ENCODE measurements at places on chromosomes 4 and X.

- no peak for DNase-seq
Observed at GRCh38 chrX:150508451-150509367, 59.7 kb upstream of the MTM1 start.

- no peak for DNase-seq
Observed at GRCh38 chrX:16852617-16853179, 17.5 kb downstream of the RBBP7 start.

- DNase-seq, result no peak
Observed at GRCh38 chrX:110162867-110163266, 155.0 kb downstream of the AMMECR1 start.

DNA sequence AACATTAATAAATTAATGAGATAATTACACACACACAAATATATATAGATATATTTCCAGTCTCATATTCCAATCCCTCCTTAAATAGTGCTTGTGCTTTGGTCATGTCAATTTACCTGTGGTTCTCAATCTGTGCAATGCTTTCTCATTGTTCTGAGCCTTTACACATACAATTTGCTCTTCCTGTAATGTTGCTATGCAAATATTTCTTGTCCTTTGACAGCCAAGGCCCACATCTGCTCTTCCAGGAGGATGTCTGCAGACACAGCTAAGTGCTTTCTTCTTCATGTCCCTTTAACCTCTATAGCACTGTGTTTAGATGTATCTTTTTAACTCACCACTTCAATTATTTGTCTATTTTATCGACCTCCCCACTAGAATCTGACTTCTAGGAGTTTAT lies 67.3 kb upstream of the RAPGEF2 start:
- no peak for DNase-seq

- DNase-seq, result no peak
Observed at GRCh38 chr4:43133566-43133965, 241.1 kb downstream of the GRXCR1 start.

DNA sequence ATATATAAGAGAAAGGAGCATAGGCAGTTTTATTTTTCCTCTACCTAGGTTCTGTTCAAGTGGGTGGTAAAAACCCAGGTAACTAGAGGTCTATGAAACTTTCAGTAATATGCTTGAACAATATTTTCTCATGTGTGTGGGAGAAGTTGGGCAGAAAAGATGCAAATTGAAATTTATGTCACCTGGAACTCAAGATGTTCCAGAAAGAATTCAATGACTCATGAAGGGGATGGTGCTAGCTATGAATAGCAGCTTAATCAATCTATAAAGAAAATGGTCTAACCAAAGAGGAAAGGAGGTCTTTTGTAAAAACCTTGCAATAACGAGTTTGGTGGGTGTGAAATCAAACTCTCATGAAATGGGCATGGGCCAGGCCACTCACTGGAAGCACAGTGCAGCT lies 263.8 kb downstream of the INPP4B start:
- no peak for DNase-seq

- DNase-seq, result no peak
Observed at GRCh38 chr4:38241541-38241940, 281.3 kb downstream of the PTTG2 start.

- DNase-seq, result no peak
Observed at GRCh38 chr4:37948542-37948941, 11.7 kb upstream of the PTTG2 start.

DNA sequence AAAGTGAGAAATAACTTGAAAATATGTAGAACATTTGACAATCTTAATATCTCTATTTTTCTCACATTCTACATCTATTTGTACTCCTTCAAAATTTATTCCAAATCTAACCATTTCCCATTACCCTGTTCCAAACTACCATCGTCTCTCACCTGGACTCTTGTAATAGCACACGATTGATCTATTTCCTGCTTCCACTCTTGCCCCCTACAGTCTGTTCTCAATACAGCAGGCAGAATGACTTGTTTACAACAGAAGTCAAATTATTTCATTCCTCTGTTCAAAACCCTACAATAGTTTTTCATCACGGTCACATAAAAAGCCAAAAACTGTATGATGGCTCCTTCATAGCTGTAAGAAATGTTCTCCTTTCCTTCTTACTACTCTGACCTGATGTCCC lies 21.1 kb upstream of the LUZP4 start:
- DNase-seq, result no peak

DNA sequence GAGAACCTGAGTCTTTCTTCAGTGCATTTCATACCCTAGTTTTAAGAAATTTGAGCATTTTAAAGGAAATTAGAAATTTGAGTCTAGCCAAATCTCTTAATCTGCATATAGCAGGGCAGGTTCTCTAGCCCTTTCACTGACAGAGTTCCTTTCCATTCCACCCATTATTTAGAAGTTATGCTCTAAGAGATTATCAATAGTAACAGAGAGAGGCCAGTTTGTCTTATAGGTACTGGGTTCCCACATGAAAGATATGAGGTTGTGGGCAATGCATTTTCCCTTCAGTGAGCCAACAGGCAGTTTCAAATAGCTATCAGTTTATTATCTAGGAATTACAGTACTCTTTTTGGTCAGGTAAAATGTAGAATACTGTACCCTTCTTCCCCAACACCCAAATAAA lies 7.3 kb upstream of the GALNT7 start:
- DNase-seq, result no peak

DNA sequence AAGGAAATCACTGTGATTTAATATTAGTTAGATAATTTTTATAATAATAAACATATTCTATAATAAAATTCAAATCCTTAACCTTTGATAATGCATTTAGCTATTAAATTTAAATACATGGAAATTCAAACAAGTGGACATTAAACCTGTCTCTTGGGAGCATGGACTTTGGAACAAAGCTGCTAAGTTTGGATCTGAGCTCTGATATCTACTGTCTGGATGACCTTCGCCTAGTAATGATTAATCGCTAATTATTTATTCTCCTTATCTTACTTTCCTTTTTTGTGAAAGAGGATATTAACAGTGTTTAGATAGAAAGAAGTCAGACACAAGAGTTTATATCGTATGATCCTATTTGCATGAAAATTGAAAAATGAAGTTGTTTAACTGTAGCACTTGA lies 980.9 kb downstream of the FSTL5 start:
- no peak for DNase-seq

GRCh38 chr4:185171373-185172071 lies 28.5 kb downstream of the SLC25A4 start:
- no peak for DNase-seq

DNA sequence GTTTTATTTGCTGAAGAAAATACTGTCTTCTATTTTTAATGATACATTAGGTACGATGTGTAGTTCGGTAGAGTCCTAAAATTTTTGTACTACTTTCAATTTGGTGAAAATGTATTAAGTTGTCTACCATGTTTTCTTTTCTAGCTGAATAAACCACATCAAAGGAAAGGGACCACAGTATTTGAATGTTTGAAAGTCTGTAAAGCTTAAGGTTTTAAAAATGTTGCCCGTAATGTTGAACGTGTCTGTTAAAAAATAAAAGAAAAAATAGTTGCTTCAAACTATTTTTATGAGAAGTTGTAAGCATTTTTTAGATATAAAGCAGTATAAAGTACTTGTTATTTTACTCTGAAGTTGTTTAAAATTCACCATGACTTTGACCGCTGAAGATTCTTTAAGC lies 3.2 kb downstream of the CDKN2AIP start:
- no peak for DNase-seq

DNA sequence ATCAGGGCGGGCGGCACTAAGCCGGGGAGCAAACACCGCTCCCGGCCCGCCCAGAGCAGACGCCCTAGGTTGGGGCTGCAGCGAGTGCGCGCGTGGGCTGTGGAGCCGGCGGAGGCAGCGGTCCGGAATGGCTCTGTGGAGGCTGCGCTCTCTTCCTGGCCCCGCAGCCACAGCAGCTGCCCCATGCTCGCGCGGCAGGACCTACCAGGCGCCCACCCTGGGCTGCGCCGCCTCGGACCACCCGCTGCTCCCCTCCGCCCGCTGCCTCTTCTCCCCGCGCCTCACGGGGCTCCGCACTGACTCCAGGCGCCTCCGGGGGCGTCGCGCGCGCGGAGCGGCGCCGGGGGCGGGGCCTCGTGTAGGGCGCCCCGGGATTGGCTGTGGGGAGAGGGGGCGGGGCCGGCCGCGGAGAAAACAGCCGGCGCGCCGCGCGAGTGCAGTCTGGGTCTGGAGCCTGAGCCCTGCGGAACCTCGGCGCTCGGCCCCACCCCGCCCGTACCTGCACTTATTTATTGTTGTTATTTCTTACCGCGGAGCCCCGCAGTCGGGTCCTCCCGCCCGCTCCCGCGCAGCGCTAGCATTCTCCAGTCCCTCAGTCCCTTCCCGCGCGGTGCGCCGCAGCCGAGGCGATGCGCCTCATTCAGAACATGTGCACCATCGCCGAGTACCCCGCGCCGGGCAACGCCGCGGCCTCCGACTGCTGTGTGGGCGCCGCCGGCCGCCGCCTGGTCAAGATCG lies at the start of gene RASL11B:
Gene RASL11B (plus strand): TSS at position 439 of the 738 bp plus-strand sequence. CDS start 191 bp downstream, at position 630.
- peak; percentile 92 for DNase-seq

DNA sequence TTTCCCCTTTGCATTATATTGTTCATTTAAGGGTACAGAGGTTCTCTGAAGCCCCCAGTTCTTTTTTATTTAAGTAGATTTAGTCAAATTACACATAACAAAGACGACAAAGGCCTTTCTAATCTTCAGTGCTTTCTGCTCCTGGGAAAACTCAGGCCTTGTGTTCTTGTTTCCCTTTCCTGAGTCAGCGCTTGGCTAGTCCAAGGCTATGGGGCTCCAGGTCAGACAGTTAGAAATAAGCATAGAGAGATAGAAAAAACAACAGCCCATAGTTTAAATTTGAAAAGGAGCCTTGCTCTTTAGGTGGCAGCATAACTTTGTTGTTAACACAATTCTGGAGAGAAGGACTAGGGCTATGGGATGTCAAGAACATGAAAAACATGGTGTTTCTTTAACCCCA lies 97.3 kb downstream of the PPP1R2C start:
- no peak for DNase-seq

DNA sequence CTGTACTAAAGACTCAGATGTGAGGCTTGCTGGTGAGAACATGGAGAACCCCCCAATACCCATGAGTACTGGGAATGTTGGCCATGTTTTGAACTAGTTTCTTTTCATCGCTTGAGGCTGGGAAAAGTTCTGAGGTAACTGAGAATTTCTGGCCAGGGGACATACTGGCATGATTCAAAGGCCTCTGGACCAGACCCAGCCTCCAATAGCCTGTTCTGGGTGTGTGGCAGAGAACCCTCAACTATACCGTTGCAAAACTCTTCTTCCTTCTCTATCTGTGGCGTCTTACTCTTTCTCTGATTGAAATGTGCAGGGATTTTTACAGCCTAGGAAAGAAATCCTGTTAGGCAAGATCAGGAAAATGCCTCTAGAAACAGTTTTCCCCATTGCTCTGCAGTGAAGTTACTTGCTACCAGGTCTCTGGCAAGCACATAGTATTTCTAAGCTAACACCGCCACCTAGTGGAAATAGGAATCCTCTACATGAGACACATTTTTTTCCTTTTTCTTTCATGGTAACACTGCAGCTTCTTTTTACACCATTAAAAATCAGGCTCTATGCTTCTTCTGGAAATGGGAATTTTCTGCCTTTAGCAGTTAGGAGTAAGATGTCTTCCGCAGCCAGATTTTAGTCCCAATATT lies 170.7 kb upstream of the ZCCHC13 start:
- no peak for DNase-seq

DNA sequence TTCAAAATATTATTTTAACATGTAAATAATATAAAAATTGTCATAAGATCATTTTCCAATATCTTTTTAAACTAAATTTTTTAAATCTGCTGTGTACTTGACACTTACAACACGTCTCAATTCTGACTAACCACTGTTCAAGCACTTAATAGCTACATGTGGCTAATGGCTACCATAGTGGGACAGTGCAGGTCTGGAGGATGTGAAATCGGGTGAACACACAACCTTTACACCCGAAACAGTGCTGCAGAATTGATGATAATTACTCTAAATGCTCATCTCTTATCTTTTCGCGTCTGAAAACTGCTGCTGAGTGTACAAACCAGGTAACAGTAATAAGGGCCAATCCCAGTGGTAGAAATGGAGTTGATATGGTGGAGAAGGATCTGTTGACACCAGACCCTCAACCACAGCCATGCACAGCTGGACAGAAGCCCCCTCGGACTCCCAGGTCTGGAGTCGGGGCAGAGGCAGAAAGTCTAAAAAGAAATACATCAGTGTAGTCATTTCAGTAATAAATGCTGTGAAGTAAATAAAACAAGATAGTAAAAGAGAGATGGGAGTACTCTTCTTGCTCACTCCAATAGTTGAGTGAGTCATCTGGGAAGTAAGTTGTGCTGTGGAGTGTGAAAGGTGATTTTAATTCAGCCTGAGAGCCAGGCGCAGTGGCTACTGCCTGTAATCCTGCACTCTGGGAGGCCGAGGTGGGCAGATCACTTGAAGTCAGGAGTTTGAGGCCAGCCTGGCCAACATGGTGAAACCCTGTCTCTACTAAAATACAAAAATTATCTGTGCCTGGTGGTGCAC lies 150.0 kb downstream of the CBR4 start:
- DNase-seq, result no peak

- DNase-seq, result no peak
Observed at GRCh38 chr4:26267087-26267486, 53.7 kb upstream of the RBPJ start.

DNA sequence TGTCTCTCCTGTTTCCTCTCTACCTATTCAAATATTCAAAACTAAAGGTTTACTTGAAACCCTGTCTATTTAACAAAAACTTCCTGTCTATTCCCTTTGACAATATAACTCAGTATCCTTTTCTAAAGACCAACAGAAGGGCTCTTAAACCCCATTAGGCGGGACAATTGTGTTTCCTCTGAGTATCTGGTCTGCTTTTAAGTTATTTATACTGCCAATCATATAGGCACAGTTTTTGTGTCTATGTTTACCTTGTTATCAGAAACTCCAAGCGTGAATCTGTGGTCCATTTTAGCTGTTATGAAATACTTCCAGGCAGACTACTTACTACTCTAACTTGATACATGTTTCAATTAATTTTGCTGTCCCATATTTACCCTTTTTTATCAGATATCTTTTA lies 350.0 kb upstream of the CTSO start:
- no peak for DNase-seq

- no peak for DNase-seq
Observed at GRCh38 chr4:26061248-26061986, 147.4 kb downstream of the SMIM20 start.

DNA sequence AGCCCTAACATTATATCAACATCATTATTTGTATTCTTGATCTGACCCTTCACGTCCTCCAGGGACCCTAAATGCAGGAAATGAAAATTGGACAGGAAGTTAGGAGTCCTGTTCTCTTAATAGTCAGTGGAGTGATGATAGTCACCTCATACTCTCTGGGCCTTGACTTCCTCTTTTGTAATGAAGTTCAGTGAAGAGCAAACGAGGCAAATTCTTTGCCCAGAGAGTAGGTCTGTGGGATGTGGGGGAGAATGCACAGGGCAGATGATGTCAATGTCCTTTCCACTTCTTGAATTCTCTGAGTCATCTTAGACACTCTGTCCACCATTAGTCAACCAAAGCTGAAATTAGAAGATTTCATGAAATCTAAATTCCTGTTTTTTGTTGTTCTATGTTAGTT lies 17.1 kb upstream of the GPRIN3 start:
- no peak for DNase-seq

GRCh38 chr4:25713812-25714211 lies 58.2 kb downstream of the SLC34A2 start:
- no peak for DNase-seq

GRCh38 chrX:117400839-117401238 lies 715.8 kb downstream of the KLHL13 start:
- no peak for DNase-seq

GRCh38 chr4:25096251-25096980 lies 63.8 kb downstream of the SEPSECS start:
- DNase-seq, result no peak
